ENCODE measurements at places on chromosomes 13 and 19.

- DNase-seq, result no peak
Measured at GRCh38 chr19:10076535-10076934, 9.6 kb upstream of the SHFL start.

GRCh38 chr13:90654970-90655369 is 692.5 kb upstream of the MIR17HG start:
- DNase-seq, result no peak

GRCh38 chr13:93750676-93751075 is 524.1 kb downstream of the GPC6 start:
- DNase-seq, result no peak

DNA sequence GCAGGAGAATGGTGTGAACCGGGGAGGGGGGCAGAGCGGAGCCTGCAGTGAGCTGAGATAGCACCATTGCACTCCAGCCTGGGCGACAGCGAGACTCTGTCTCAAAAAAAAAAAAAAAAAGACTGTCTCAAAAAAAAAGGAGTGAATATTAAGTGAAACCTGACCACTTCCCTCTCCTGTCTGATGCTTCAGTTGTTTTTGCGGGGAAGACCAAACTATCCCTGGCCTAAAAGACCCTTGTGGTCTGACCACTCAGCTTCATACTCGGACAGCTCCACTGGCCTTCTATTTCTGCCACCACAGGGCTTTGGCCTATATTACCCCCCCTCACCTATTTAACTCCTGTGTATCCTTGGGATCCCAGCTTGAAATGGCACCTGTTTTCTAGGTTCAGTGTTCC is 2.3 kb downstream of the CLASRP start:
- no peak for DNase-seq

DNA sequence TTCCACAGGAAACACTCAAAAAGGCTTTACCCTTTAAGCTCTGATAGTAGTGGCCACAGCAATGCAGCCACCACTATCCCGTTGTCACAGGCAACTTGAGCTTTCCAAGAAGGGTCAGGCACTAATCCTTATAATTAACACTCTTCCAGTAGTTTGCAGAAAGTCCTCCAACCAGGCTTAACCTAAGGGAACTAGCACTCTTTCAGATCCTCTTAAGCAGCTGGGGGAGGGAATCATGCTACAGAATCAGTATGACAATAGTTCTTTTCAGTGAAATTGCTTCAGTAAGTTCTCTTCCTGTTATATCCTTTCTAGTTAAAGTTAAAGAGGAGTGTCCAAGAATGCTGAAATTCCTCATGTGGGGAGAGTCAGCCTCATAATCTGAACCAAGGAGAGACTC is 82.2 kb downstream of the TNFSF11 start:
- DNase-seq, result no peak

DNA sequence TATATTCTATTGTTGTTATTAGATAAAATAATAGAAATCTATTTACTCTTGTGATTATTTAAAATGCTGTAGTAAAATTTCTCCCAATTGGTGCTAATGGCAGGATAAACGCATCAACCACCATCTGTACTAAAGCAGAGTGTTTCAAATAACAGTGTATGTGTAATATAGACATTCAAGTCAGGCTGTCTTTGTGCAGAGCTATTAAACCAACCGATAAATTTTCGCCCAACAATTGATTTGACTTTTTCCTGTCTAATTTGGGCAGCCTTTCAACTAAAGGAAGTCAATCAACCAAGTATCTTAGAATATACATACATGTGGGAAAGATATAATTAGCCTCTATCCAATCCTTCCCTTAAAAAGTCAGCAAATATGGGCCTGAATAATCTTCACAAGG is 5.8 kb downstream of the AMER2 start:
- no peak for DNase-seq
